Retinal pigment epithelial cell (primary cell): ENCODE measurements at places on chromosomes 11 and 22.
A peak's percentile ranks its signal among the peaks of the same experiment; 100 is the strongest.

DNA sequence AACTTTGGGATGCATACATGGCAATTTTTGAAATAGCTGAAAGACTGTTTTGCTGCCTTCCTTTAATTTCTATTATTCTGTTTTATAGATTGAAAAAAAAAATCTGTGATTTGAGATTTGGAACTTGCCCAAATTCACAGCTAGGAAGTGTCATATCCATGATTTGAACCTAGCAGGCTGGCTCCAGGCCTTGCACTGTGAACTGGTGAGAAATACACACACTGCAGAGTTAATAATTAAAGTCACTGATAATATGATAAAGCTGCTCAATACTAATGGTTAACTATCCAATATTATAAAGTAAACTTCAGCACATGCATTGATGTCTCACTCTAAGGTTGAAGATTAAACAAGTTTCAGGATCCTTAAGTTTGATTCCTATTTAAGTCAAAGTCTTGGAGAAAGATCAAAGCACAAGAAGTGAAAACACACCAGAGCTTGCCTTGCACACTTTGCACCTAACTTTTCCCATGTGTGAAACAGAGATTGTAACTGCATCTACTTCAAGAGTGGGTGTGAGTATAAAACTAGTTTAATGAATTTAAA is 150.6 kb upstream of the CCDC179 start:
- DNase-seq: no peak

DNA sequence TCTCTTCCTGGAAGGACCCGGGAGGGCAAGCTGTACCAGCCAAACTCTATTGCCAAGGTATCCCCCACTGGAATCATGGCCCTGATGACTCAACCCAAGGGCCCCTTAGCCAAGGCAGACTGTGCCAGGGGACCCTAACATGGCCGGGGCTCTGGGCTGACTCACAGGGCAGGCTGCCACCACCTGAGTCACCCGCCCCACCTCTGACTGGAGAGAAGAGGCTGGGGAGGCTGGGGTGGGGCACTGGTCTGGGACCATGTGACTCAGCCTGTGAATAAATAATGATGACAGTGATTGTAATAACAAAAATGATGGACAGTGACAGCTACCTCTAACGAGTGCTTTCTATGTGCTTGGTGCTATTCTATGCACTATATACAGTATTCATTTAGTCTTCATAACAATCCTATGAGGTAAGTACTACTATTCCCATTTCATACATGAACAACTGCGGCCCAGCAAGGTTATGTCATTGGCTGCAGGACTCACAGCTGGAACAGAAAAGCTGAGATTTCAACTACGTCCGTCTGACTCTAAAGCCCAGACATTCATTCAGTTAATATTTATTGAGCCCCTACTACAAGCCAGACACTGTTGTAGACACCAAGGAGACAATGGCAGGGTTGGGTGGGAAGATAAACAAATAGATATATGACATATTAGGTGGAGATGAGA is 84.2 kb downstream of the FBXO7 start:
- DNase-seq: peak; percentile 86

DNA sequence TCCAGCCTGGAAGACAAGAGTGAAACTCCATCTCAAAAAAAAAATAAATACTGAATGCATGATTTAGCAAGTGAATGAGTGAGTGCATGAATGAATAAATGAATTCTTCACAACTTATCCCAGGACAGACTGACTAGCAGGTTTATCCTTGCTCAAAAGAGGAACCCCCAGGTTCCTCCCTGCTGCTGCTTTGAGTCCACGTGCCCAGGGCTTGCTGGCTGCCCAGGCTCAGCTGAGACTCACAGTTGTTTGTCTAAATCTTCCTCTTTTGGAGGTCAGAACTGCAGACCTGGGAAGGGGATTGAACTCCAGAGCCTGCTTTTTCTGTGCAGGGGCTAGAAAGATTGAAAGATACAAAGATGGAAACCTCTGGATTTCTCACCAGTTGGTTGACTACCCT is 117.4 kb upstream of the TMEM45B start:
- DNase-seq: no peak

- DNase-seq: no peak
Measured at GRCh38 chr11:37560346-37560745, 962.3 kb upstream of the RAG2 start.

GRCh38 chr11:69209421-69210309 is 53.9 kb downstream of the SMIM38 start:
- no peak for DNase-seq

- no peak for DNase-seq
Measured at GRCh38 chr11:118447423-118447822, 11.1 kb downstream of the KMT2A start.

DNA sequence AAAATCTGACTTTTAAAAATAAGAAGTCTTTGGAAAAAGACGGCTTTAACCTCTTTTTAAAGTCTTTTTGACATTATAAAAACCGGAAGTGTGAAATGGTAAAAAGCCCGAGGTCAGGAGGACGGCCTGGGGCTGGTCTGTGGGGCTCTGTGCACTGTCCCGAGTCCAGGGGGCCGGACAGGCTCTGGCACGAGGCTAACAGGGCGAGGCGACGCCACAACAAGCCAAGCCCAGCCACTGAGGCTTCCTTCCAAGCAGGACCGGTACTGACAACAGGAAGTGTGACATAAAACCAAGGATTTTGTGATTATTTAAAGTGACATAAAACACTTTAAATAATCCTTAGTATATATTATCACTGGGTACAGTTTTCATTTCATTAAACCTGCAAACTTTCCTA is 39.2 kb downstream of the BRD1 start:
- no peak for DNase-seq
